SK-N-DZ (cell line): ENCODE measurements at places on chromosomes 7 and 10.

- DNase-seq = no peak
These were observed 13.8 kb downstream of the LRRC4 start for GRCh38 chr7:128017460-128017859.

DNA sequence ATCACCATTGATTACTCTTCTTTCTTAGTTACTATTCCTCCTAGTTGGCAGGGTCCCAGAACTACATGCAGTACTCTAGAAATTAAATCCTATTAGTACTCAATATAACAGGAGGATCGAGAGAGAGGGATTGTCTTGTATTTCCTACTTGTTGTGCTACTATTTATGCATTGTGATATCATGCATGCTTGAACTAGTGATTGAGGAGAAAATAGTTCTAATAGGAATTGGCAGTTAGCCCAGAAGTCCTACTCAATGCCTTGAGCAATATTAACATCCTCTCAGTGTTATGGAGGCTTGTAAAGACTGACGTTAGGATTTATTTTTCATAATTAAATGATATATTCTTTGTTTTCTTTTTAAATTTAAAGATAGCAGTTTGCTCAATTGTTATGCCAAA lies 67.4 kb downstream of the FOXP2 start:
- DNase-seq = no peak

- peak; percentile 64 for DNase-seq
These were observed 49.0 kb upstream of the NRBF2 start for GRCh38 chr10:63083904-63084689.

- DNase-seq = peak; percentile 13
These were observed 53.2 kb downstream of the GAD2 start for GRCh38 chr10:26269754-26270153.

DNA sequence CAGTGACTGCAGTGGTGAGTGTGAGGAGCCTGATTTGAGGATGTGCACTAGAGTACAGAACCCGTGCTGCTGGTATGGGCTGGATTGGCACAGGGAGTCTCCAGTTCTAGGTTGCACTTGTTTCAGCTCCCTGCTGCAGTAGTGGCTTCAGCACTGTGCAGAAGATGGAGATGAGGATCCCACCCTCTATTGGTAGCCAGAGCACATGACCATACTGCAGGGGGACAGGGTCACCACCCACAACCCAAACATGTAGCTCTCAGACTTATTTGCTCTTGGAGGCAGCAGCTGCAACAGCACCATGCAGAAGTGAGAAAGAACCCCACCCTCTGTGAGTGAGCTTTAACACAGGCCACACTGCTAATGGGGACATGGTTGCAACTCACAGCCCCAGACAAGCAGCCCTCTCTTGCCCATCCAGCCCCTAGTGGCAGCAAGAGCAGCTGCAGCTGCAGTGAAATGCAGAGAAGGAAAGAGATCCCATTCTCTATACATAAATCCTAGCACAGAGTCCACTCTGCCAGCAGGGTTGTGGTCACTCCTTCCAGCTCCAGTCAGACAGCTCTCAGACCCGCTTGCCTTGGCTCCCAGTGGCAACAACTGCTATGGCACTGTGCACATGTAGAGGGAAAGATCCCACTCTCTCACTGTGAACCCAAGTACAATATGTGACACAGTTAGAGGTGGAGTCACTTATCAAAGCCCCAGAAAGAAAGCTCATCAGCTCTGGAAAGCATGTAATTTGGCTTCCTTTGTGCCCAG lies 51.4 kb upstream of the SCIN start:
- peak; percentile 47 for DNase-seq

GRCh38 chr7:50207251-50207564 lies 97.3 kb upstream of the IKZF1 start:
- DNase-seq = no peak

- no peak for DNase-seq
These were observed 37.2 kb downstream of the TMEM120A start for GRCh38 chr7:75957021-75957736.

GRCh38 chr10:90179696-90180407 lies 478.5 kb downstream of the KIF20B start:
- no peak for DNase-seq

DNA sequence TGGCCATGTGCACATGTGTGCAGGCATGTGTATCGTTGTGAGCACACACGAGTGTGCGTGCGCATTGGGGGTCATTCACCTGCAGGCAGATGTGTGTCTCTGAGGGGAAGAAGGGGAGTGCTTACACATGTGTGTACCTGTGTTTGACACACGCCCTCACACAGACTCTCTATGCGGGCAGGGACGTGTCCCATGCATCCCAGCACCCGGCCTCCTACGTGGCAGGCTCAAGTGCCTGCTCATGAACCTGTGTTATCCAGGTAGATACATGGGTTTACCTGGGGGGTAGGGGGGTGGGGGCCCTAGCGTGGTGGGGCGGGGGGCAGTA lies 18.6 kb downstream of the KCP start:
- DNase-seq = no peak

GRCh38 chr10:110870823-110871297 lies 868 bp upstream of the PDCD4 start:
- DNase-seq = peak; percentile 30

GRCh38 chr7:137164251-137164650 lies 179.3 kb downstream of the PTN start:
- no peak for DNase-seq

DNA sequence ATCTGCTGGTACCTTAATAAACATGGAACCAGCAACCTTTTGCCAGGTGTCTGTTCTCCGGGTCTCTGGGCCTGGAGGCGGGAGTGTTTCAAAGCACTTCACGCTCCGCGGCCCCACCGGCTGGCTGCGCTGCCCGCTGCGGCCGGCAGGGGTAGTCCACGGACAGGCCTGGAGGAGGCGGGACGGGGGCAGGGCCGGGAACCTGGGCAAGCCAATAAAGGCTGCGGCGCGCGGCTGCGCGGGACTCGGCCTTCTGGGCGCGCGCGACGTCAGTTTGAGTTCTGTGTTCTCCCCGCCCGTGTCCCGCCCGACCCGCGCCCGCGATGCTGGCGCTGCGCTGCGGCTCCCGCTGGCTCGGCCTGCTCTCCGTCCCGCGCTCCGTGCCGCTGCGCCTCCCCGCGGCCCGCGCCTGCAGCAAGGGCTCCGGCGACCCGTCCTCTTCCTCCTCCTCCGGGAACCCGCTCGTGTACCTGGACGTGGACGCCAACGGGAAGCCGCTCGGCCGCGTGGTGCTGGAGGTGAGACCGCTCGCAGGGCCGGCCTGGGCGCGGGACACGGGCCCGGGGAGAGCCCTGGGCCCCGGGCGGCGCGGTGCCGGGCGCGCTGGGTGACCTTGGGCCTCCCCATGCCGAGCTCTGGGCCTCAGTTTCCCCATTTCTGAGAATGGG lies at the start of gene PPIF:
TSS of gene PPIF (plus strand) at position 244 of the 668 bp plus-strand sequence. CDS start at position 324, 80 bp downstream.
- DNase-seq = peak; percentile 87

- DNase-seq = no peak
These were observed 706.4 kb downstream of the SORCS3 start for GRCh38 chr10:105347487-105347886.

GRCh38 chr10:76921383-76922010 lies 716.1 kb downstream of the KCNMA1 start:
- DNase-seq = no peak

DNA sequence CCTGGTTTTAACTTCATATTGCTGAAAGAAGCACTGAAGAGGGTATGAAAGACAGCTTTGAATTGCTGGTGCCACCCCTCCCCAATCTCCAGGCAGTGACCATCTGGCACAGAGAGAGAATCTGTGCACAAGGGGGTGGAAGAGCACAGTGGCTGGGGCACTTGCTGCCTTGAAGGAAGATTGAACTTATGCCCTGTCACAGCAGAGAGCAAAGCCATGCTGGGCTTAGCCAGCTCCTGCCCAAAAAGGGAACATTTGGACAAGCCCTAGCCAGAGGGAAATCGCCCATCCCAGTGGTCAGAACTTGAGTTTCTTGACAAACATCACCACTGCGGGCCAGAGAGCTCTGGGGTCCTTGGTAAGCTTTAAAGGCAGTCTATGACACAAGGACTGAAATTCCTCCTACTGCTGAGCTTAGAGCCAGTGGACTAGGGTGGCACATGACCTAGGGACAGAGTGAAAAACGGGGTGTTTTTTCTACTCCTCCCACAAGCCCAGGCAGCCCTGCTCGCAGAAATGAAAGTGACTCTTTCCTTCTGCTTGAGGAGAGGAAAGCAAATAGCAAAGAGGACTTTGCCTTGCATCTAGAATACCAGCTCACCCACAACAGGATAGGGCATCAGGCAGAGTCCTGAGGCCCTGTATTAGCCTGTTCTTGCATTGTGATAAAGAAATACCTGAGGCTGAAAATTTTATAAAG lies 257.2 kb downstream of the CTNNA3 start:
- DNase-seq = no peak

DNA sequence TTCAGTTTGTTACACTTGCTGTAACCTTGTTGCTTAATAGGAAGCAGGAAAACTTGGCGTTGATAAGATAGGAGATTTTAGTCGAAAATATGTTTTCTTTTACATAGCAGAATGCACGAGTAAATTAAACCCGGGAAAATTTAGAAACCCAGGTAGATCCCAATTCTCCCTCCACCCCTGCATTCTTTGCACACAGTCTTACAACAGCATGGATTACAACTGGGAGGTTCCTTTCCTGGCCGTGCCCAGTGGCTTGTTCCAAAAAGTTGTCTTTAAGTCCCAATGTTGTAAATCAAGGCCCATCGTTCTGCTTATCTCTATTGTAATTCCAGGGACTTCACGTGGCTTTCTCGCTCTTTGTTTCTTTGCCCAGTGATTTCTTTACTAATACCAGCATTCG lies 1.1 kb upstream of the DPY19L1 start:
- DNase-seq = no peak

DNA sequence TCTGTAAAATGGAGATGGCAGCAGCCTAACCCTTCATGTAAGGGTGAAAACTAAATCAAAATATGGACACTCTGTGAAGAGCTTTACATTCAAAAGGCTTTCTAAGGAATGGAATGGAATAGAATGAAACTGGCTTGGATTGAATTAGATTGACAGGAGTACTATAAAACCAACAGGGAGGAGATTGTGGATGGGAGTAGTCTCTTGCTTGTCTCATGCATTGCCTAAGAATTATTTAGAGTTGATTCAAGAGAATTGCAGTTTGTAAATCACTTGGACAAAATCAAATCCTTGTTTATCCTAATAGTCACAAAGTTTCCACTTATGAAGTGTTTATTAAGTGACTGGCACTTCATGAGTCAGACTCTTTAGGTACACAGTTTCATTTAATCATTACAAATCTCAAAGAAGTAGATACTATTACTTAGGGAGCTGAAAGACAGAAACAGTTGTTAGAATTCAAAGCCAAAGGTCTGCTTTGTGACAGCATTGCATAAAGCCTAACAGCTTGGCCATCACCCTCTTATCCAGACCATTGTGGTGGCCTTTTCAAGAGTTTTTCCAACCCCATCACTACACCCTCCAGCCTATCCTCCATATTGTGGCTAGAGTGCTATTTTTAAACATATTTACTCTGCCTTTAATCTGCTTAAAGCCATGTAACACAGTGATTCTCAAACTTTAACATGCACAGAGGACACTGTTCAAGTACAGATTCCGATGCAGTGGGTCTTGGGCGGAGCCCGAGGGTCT lies 91.9 kb upstream of the GHITM start:
- no peak for DNase-seq

- peak; percentile 30 for DNase-seq
These were observed 112.0 kb downstream of the NEURL1 start for GRCh38 chr10:103605359-103606096.

- DNase-seq = peak; percentile 70
These were observed at the start of the genes DYDC1 and DYDC2 for GRCh38 chr10:80356563-80356988. TSS of gene DYDC1 (minus strand) at chr10:80356755. CDS start at chr10:80352601, 4,154 bp downstream. TSS of gene DYDC2 (plus strand) at chr10:80356781. CDS start at chr10:80362444, 5,663 bp downstream.

GRCh38 chr7:42217548-42217947 lies 19.5 kb downstream of the GLI3 start:
- no peak for DNase-seq

DNA sequence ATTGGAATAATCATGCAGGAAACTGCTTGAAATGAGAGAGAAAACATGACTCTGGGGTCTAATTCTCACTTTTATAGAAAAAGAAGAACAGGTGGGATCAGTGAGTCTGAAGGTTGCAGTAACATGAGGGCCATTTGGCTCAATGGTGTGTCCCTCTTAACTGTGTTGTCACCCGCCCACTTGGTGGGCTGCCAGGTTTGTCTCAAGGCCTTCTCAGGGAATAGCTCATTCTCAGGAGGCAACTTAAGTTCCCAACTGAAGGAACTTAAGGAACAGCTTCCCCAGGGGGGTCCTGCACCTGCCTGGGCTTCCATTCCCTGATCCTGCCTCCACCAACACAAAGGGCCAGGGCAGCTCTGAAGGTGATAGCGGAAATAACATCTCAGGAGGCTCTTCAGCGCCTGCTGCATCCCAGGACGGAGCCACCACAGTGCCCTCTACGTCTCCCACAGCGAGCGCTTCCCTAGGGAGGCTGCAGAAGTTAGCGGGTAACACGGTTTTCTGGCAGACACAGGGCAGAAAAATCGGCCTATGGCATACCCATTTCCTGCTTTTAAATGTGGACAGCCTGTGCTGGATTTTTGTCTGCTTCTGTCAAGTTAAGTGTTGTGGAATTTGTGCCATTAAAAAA lies 88.8 kb downstream of the ZRANB1 start:
- DNase-seq = no peak

- DNase-seq = no peak
These were observed 108.8 kb upstream of the GSDME start for GRCh38 chr7:24866004-24866615.

DNA sequence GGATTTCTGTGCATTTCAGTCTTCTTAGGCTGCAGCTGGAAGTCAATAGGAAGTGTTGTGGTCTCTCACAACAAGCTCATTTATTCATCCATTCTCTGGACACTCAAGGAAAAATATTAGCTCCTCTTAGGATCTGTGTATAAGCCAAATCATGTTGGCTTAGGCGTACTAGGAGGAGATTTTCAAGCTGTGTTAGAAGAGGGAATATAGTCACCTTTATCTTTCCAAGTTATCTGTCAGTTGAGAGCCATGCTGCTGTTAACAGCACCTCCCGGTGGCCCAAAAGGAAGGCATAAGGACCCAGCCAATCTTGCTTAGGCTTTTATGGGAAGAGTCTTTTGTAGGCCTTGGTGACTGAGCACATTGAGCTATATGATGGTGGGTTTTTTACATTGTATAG lies 220.0 kb downstream of the LRMDA start:
- no peak for DNase-seq

DNA sequence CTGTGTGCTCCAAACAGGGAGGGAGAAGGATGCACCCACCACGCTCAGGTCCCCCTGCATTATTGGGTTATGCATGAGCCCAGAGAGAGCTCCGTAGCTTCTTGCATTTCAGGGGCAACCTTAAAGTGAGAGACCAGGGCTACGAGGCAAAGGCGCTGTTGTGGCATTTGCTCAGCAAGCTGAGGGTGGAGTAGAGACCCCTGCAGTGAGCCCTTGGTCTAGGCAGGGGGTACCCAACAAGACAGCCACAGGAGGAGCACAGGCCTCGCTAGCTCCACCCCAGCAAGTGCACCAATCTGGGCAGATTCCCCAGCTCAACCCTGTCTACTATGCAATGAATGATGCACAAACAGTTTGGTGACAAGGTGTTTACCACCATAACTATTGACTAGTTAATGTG lies 198.4 kb downstream of the CALN1 start:
- DNase-seq = no peak

GRCh38 chr7:131365838-131366237 lies 38.2 kb downstream of the MKLN1 start:
- DNase-seq = no peak
